ENCODE measurements at places on chromosomes 11 and 22.

- peak; percentile 88 for DNase-seq
Observed at GRCh38 chr22:38718414-38718813, 12.7 kb downstream of the GTPBP1 start.

- no peak for DNase-seq
Observed at GRCh38 chr11:120510406-120511115, 987 bp upstream of the GRIK4 start.

- DNase-seq, result no peak
Observed at GRCh38 chr11:78933350-78933749, 358.7 kb upstream of the NARS2 start.

GRCh38 chr11:33258631-33259205 lies 1.5 kb downstream of the HIPK3 start:
- peak; percentile 51 for DNase-seq

DNA sequence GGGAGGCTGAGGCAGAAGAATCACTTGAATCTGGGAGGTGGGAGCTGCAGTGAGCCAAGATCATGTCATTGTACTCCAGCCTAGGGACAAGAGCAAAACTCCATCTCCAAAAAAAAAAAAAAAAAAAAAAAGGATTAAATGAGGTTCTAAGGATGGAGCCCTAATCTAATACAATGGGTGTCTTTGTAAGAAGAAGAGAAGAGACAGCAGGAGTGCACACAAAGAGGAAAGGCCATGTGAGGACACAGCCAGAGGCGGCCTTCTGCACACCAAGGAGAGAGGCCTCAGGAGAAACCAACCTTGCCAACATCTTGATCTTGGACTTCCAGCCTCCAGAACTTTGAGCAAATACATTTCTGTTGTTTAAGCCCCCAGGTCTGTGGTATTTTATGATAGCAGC lies 66.6 kb upstream of the CECR2 start:
- DNase-seq, result no peak

DNA sequence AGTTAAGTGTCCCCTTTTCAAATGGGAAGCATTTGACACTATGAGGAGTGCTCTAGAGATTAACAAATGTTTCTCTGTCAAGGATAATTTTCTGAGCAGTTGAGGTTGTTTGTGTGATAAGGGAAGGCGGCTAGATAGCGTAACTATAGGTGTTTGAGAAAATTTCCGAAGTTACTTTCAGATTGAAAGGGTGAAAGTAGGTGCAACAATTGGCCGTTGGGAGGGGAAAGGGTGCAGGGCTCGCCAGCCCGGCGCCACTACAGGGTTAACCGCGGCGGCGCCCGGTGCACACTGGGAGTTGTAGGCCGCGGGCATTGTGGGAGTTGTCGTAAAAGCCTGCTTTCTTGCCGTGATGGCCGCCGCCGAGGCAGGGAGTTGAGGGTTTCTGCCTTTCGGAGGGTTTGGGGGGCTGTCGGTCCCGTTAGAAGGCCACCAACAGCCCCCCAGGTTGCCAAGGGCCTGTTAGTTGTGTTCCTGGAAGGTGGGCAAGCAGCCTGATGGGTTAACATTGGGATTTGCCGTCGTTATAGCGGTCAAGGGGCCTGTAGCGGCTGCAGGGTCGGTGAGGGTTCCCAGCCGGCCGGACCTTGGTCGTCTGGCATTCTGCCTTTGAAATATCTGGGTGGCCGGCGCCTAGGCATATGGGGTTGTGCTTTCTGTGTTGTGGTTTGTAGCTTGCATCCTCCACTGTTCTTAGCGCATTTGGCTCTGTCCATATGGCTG lies 36.5 kb upstream of the HSD17B12 start:
- peak; percentile 82 for DNase-seq

DNA sequence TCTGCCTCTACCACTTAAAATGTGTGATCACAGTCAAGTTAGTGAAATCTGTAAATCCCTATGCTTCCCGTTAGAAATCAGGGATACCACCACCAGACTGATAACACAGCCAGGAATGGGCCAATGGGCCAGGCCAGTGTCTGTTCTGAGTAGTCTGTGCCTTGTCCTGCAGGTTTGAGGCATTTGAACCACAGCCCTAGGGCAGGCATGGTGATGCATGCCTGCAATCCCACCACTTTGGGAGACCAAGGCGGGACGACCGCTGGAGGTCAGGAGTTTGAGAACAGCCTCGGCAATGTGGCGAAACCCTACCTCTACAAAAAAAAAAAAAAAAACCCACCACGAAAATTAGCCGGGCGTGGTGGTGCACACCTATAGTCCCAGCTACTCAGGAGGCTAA lies 12.1 kb upstream of the AHNAK start:
- DNase-seq, result no peak

DNA sequence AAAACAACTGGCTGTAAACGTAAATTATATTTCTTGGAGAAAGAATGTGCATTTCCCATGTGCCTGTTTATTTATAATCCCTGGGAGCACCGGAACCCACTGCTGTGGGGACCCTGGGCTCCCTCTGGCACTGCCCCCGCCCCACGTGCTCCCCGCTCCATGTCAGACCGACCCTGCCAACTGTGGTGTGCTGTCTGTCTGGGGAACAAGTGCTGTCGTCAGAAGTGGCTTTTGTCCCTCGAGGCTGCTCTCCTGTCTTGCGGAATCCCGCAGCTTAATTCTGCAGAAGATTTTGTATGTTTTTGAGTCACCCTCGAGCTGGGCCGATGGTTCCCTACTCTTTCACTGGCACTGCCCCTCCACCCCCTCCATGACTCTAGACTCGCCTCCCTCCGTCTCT lies 2.4 kb downstream of the LRRC10B start:
- DNase-seq, result no peak

GRCh38 chr11:46279126-46280099 lies 2.0 kb downstream of the CREB3L1 start:
- peak; percentile 87 for DNase-seq

GRCh38 chr11:44017443-44018126 lies 30.2 kb upstream of the ACCSL start:
- DNase-seq, result no peak

DNA sequence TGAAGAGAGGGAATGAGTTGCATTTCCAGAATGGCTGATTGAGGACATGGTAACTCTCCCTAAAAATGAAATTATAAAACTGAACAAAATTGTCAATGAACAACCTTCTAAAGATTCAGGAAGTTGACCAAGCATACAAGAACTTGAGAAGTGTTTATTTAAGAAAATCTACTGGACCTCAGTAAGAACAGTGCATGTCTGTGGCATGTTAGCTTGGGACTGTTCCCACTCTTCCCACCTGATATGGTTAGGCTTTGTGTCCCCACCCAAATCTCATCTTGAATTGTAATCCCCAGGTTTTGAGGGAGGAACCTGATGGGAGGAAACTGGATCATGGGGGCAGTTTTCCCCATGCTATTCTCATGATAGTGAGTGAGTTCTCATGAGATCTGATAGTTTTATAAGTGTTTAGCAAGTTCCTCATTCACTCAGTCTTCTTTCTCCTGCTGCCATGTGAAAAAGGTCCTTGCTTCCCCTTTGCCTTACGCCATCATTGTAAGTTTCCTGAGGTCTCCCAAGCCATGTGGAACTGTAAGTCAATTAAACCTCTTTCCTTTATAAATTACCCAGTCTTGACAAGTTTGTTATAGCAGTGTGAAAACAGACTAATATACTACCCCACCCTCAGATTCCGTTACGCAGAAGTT lies 15.4 kb downstream of the MS4A13 start:
- DNase-seq, result no peak
